ENCODE measurements at places on chromosomes 5 and 9.

- no peak for DNase-seq
Observed at GRCh38 chr5:179698935-179699615, at the start of gene CANX. CANX (plus strand) TSS chr5:179698967; CDS start chr5:179705682, 6,715 bp downstream.

GRCh38 chr5:155514105-155514563 is 500.6 kb downstream of the KIF4B start:
- no peak for DNase-seq

GRCh38 chr5:171813813-171814490 is 28.3 kb downstream of the SMIM23 start:
- no peak for DNase-seq

- DNase-seq, result no peak
Observed at GRCh38 chr9:130487500-130487899, 42.7 kb downstream of the ASS1 start.

DNA sequence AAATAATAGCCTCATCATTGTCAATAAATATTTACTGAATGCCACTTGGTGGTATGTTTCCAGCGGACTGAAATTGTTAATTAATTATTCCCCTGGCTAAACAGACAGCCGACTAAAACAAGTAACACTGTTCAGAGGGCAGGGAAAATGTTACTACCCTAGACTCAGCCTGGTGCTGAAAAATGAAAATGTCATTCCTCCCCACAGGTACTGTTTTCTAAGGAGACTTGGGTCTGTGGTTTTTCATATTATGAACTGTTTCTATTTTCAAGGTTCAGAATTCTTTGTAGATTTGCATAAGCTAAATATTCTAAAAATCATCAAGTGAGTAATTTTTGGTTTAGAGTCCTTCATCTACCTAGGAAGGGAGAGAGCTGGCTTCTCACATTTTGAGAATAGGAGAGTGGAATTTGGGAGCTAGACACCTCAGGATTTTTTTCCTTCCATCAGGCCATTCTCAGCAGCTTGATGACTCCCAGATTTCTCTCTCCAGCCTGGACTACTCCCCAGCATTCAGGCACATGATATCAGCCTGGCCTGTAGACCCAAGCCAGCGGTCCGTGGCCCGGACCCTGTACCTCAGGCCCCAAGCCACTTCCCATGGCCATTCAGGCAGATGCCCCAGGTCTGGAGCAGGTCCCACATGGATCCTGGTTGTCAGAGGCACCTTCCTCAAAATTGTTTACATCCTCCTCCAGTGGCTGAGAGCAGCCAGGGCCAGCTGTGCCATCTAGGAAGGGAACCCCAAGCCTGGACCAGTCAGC is 24.4 kb downstream of the BHMT start:
- no peak for DNase-seq

- no peak for DNase-seq
Observed at GRCh38 chr5:1009359-1010180, 968 bp downstream of the NKD2 start.

GRCh38 chr9:125399165-125399564 is 137.5 kb downstream of the GAPVD1 start:
- DNase-seq, result no peak

- DNase-seq, result no peak
Observed at GRCh38 chr5:148586796-148587195, 67.5 kb downstream of the HTR4 start.

DNA sequence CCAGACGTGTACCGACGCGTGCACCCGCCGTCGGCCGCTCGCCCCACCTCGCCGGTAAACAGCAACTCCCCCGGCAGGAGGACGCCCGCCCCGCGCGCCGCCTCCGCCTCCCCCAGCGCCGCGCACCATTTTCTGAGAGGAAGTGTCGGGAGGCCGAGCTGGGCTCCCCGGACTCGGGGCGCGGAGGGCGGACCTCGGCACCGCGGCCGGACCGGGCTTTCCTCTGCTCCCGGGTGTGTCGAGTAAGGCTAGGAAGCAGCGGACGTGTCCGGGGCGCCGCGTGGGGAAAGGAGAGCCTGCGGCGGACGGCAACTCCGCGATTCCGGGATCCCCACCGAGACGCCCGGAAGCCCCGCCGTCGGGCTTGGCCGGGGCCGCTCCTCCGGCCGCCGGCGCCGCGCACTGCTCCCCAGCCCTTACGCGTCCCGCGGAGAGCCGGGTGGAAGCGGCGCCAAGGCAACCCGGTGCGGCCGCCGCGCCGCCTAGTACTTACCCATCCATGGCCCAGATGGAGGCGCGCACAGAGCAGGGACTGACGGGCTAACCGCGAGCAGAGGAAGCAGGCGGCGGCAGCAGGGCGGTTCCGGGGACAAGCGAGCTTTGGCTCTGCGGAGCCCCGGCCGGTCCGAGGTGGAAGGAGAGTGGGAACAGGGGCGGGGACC is at the start of gene PTBP3:
PTBP3 (minus strand) TSS at position 643 of the 662 bp plus-strand sequence. CDS start 35,754 bp downstream, outside the sequence.
- DNase-seq, result peak; percentile 88

GRCh38 chr5:80284720-80285119 is 28.9 kb upstream of the SERINC5 start:
- DNase-seq, result no peak

DNA sequence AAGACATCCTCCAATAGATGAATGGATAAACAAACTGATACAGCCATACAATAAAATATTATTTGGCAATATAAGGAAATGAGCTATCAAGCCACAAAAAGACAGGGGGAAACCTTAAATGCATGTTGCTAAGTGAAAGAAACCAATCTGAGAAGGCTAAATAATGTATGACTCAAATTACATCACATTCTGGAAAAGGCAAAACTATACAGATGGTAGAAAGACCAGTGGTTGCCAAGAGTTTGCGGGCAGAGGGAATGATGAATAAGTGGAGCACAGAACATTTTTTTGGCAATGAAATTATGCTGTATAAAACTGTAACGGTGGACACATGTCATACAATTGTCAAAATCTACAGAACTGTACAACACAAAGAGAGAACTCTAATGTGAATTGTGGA is 63.3 kb downstream of the CSF2 start:
- DNase-seq, result no peak

- DNase-seq, result peak; percentile 33
Observed at GRCh38 chr9:105385381-105385985, 62.4 kb upstream of the FSD1L start.
